Activated T-helper 1 cell treated with anti-CD3 and anti-CD28 coated beads, Interleukin-2, amount 50 U/mL, for 16 hours (primary cell): ENCODE measurements at places on chromosomes 4 and X.

DNA sequence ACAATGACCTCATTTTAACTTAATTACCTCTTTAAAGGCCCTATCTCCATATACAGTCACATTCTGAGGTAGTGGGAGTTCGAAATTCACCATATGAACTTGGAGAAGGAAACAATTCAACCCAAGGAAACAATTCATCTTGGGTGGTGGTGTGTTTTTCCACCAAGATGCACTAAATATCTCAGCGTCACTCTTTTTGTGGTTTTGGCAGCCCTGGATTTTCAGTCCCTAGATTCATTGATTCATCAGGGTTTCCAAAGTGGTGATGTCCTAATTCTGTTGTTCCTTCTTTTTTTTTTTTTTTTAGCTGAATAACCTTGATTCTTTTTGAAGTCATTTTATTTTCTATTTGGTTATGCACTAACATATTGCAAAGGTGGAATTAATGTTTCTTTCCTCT, 162.6 kb upstream of the RAPGEF2 start:
- DNase-seq = no peak

GRCh38 chr4:80425124-80426100, 89.9 kb downstream of the CFAP299 start:
- no peak for DNase-seq

- no peak for DNase-seq
These were observed 77.2 kb downstream of the SH3KBP1 start for GRCh38 chrX:19810006-19810774.

GRCh38 chr4:1243451-1244080, 5.4 kb downstream of the CTBP1 start:
- no peak for DNase-seq

DNA sequence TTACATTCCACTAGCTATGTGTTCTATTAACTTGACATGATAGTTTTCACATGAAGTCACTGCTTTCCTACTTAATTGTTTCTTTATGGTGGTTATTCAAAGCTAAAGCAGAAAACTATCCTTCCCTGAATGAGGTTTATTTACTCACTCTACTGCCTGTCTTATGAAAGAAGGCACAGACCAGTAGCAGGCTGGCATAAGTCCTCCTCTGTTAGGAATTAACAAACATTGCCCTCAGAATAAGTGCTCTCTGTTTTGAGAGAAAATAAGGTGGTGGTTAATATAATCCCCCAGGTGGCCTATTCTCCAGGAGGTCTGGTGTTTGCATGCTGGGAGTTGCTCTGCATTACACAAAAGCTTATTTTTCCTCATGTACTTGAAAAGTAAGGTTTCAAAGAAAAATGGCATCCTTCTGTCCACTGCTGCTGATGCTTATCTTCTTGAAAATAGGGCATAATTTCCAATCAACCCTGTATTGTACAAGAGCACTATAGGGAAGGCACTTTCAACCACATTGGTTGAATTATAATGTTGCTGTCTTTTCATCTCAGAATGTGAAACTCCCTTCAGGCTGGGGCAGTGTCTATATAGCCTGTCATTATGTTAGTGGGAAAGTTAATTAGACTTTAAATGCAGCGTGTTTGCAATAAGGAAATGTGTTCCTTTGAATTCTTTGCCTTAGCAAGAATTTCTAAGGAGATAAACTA, 119.7 kb upstream of the TBC1D9 start:
- DNase-seq = no peak

- DNase-seq = no peak
These were observed 502.9 kb upstream of the SLIT2 start for GRCh38 chr4:19748519-19749479.

GRCh38 chr4:97978791-97979488, 164.3 kb downstream of the STPG2 start:
- DNase-seq = no peak

- DNase-seq = no peak
These were observed 109.3 kb downstream of the AFF2 start for GRCh38 chrX:148609515-148610327.

- DNase-seq = no peak
These were observed 555.3 kb downstream of the TRAM1L1 start for GRCh38 chr4:116530048-116530447.

DNA sequence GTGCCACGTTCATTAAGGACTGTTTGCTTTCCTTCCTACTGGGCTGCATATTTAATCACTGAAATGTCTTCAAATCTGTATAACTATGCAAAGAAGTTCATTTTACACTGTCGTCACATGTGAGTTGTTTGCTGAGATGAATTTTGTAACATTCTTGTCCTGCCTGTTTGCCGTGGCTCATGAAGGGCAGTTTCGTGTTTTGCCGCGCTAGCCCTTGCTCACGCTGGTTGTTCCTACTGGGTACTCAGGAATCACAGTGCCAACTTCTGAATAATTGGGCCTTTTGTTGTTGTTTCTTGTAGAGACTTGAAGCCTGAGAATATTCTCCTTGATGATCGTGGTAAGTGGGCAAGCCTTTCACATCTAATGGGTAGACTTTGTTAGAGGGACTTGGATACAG, 52.2 kb downstream of the HTT-AS start:
- no peak for DNase-seq

DNA sequence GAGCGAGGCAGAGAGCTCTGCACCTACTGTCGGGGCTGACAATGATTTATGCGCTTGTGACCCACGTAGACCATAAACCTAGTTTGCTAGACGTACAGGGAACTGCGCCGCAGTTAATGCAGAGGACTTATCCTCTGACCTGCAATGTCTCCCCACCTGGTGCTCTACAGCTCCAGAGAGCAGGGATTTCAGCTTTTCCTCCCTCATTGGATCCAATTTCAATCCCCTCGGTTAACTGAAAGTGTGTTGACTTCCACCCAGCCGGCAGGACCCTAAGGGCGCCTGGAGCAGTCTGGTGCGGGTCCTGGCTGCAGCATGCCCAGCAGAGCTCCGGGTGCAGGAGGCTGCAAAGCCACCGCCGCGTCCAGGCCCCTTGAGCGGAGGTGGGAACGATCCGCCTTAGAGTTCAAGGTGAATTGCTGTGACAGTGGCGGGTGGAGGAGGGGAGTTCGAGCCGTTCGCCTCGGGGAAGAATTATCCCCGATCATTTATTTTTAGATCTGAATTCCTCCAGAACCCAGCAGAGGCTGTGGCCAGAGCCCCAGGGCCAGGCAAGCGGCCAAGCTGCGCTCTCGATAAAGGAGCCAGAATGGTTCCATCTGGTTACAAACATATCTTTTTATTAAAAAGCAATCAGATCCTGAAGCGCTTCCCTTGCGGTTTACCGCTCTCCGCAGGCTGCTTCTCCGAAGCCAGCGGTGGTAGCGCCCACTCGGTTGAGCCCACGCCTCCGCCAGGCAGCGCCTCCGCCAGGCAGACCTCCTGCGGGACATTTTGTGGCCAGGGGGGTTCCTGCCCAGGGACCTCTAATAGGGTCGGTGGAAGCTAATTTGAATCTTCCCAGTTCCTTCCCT, 66.0 kb downstream of the FBXO8 start:
- no peak for DNase-seq

GRCh38 chr4:34814266-34814665, 1430.0 kb downstream of the ARAP2 start:
- no peak for DNase-seq

GRCh38 chrX:13742397-13743176, 8.0 kb downstream of the OFD1 start:
- no peak for DNase-seq

DNA sequence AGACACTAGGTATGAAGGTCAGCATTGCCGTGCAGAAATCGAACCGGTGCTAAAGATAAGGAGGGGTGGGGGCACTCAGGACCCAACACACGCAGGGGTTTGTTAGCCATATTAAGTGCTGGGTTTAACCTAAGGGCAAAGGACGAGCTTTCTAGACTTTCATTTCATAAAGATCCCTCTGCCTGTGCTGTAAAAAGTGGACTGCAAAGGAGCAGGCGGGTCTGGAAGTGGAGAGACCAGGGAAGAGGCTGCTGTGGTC, 1.3 kb downstream of the CASP3 start:
- DNase-seq = no peak

- no peak for DNase-seq
These were observed 180.5 kb upstream of the RBPJ start for GRCh38 chr4:26140150-26140898.

DNA sequence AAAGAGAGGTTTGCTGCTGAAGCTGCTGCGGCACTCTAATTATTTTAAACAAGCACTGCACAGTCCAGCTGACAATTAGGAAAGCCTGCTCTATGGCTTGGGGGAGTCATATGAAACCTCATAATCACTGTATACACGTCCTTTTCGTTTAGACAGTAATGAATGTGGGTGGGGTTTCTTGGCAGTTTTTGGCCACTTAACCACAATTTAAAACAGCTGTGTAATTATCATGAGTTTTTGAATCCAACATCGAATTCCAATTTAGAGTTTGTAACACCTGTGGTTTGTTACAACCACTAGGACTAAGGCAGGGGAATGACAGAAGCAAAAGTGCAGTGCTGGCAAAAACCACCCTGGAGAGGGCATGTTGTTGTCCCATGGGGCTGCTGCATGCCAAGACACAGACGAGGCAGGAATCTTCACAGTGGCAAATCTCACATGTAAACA, 99.5 kb downstream of the CXXC4 start:
- DNase-seq = no peak

DNA sequence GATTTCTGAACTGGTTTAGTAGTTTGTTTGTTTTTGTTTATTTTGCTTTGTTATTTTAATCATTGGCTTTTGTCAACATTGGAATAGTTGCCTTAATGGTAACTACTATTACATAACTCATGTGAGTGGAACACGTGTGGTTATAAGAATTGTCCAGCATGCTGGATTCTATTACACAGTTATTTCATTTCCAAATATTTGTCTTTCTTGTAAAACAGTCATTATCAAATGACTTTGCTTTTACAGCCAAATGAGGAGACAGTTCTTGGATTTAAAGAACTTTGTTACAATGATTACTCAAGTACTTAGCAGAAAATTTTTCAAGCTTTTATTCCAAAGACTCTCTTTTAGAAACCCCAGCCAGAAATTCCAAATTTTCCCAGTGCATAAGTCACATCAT, 516.1 kb upstream of the MAGEB2 start:
- DNase-seq = no peak

- no peak for DNase-seq
These were observed 102.8 kb upstream of the MAOA start for GRCh38 chrX:43553257-43553656.

GRCh38 chr4:38842994-38843393, 13.6 kb downstream of the TLR6 start:
- no peak for DNase-seq

GRCh38 chr4:78299565-78299972, 242.4 kb downstream of the FRAS1 start:
- DNase-seq = no peak

DNA sequence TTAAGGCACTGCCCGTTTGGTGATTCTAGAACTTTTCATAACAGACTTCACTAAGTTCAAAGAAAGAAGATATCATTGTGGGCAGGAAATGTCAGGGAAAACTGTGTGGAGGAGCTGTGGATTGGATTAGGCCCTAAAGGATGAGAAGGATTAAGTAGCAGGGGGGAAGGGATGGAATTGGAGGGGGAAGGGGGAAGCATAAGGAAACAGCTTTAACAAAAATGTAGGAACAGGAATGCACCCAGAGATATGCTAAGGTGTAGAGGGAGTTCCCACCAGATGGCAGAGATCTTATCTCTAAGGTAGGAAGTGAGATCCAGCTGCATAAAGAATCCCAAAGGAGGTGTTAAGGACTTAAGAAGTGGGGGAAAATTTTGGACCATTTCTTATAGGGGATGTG, 114.5 kb downstream of the LARP7 start:
- DNase-seq = no peak

GRCh38 chr4:833156-833555, 7.2 kb upstream of the CPLX1 start:
- no peak for DNase-seq

- peak; percentile 4 for DNase-seq
These were observed 128.5 kb downstream of the BCOR start for GRCh38 chrX:39969099-39969818.

- no peak for DNase-seq
These were observed 14.6 kb downstream of the SMIM31 start for GRCh38 chr4:164768516-164768915.

DNA sequence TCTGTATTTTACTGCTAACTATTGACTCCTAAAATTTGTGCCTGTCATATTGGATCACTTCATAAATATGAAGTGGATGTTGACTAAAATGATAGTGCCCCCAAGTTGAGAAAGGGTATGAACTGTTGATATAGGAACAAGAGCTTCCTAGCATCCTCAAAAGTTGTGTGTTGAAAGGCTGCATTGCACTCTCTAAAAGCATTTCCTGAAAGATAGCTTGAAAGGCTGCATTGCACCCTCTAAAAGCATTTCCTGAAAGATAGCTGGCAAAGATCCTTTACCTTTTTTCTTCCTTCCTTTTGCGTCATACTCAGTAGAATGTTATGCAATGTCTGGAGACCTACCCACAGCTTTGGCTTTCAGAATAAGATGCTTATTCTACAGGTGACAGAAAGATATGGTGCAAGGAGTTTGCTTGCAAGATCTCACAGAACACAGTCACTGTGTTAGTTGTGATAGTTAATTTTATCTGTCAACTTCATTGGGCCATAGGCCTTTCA, 274.6 kb upstream of the GALNTL6 start:
- no peak for DNase-seq

DNA sequence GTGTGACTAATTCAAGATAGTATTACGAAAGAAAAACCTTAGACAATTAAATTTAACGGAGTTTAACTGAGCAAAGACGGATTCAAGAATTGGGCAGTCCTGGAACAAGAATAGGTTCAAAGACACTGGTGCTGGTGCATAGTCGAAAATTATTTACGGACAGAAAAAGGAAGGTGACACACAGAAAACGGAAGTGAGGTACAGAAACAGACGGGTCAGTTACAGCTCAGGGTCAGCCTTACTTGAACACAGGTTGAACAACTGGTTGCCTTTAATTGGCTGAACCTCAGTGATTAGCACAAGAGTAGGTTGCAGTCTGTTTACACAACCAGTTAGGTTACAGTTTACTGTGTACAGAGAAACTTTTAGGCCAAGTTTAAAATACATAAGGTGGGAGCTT, 31.5 kb downstream of the KLHL8 start:
- no peak for DNase-seq

DNA sequence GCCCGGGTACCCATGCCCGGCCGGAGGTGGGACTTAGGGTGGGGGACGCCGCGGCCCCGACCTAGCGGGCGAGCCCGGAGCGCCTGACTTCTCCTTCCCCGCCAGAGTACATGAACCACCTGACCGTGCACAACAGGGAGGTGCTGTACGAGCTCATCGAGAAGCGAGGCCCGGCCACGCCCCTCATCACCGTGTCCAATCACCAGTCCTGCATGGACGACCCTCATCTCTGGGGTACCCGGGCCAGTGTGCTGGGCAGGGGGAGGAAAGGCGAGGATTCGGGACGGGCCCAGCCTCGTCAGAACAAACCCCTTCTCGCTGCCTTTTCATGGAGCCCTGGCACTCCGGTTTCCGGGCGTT, 622 bp downstream of the TAFAZZIN start:
- DNase-seq = no peak

DNA sequence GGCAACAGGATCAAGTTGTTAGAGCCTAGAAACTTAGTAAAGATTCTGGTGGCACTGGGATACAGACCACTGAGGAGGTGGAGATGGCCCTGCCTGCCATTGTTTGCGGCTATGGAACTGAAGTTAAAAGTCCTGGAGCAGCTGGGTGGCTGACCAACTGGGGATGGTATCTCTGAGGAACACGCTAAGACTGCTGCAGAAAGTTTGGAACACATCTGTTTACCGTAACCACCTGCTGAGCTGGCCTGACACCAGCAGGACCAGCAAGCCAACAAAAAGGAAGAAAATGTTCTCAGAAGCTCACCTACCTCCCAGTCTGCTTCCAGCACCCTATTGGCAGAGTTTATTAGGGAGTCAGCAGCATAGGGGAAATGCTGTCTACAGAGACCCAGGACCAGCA, 17.4 kb upstream of the PACRGL start:
- DNase-seq = no peak
